ENCODE measurements at places on chromosomes 1 and 21.
A peak's percentile ranks its signal among the peaks of the same experiment; 100 is the strongest.

DNA sequence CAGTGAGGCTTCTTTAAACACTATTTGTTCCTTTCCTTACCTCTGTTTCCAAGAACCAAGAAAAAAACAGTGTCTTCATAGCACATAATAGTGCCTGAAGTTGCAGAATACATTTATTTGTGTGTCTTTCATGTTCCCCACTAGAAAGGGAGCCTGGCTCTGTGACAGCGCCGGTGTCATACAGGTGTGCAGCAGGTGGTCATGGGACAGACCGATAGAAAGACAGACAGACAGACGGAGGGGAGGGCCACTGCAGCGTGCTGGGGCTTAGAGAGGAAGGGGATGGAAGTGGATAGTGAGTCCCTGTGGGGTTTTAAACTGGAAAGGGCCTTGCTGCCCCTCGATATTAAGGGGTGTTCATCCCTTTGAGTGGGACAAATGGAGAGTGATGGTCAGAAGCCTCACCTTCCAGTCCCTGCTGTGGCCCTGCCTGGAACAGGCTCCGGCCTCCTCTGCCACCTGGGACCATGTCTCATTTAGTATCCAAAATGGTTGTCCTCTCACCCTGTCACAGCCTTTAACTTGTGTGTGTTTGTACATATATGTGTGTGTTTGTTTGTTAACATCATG lies 152.9 kb downstream of the PGBD5 start:
- no peak for DNase-seq

DNA sequence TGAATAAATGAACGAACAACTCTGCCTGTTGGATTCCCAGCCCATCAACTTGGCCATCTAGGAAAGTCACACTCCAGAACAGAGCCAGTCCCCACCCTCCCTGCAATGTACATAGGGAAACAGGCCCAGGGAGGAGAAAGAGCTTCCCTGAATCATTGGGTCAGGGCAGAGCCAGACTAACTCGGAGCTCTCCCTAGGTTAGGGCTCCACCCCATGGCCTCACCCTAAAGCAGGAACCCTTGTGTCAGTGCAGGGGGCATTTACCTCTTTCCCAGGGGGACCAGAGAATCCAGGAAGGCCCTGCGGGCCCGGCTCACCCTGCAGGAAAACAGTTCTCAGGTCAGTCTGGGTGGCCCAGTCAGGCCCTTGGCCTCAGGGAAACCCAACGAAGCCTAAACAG lies 11.6 kb downstream of the COL9A2 start:
- peak; percentile 30 for DNase-seq

- no peak for DNase-seq
These were observed 697 bp downstream of the PRDM16 start for GRCh38 chr1:3069491-3070308.

- DNase-seq = peak; percentile 17
These were observed 42.9 kb upstream of the TDRD10 start for GRCh38 chr1:154459080-154459479.

GRCh38 chr1:167488786-167489185 lies 29.5 kb downstream of the CD247 start:
- no peak for DNase-seq

- no peak for DNase-seq
These were observed 81.2 kb downstream of the TOMM20 start for GRCh38 chr1:235047331-235047871.

DNA sequence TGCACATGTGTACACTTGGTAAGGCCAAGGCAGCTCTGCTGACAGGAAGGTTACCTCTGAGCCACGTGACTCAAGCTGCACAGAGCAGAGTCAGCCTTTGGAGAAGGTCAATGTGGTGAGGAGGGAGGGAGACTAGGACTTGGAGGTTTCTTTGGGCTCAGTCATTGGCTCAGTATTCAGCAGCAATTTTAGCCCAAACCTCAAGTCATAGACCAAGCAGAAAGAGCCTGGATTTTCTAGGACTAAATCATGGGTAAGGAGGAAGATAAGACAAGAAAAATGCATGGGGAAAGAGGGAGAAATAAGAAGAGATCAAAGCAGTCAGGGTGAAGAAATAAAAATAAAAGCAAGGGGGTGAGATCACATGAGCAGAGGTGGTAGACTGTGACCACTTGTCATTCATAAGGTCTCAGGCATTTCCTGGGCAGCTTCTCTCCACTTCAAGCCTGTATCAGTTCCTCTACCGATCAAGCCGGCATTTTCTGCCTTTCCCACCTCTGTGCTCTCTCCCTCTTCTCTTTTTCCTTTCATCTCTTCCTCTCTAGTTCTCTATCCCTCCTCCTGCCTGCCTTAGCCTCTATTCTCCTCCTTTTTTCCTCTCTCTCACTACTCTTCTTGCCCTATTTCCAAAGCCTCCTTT lies 51.7 kb upstream of the DUSP10 start:
- DNase-seq = no peak

- DNase-seq = no peak
These were observed 81.0 kb upstream of the AKT3 start for GRCh38 chr1:243930822-243931671.

DNA sequence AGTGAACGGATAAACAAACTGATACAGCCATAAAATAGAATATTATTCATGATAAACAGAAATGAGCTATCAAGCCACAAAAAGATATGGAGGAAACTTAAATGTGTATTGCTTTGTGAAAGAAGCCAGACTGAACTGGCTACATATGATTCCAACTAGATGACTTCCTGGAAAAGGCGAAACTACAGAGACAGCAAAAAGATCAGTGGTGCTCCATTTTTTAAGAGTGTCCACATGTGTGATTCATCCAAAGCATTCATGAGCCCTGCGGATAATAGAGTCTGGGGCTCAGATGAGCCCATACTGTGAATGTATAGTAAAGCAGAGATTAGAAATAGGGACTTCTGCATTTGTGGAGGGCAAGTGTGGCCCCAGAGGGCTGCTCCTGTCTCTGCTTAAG lies 7.8 kb upstream of the TMEM222 start:
- no peak for DNase-seq

DNA sequence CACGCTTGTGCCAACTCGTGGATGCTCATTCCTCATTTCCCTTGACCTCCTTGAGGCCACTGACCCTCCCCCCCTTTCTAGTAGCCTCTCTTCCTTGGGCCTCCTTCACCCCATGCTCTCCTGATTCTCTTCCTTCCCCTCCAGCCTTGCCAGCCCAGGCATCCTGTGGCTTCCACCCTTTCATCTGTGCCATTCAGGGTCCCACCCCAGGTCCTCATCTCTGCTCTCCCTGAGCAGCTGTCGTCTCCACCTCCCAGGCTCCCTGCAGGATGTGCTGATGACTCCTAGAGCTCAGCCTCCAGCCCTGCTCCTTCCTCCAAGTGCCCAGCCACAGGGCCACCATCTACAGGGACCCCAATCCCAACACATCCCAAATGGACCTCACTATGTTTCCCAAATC lies 197.4 kb downstream of the GRIK3 start:
- no peak for DNase-seq

- DNase-seq = no peak
These were observed 91.3 kb downstream of the DENND1B start for GRCh38 chr1:197683895-197684553.

GRCh38 chr1:218616681-218617080 lies 271.5 kb downstream of the TGFB2 start:
- no peak for DNase-seq

- no peak for DNase-seq
These were observed 37.1 kb downstream of the CCN1 start for GRCh38 chr1:85617633-85618100.

GRCh38 chr1:17078991-17079868 lies 25.4 kb upstream of the SDHB start:
- DNase-seq = no peak

DNA sequence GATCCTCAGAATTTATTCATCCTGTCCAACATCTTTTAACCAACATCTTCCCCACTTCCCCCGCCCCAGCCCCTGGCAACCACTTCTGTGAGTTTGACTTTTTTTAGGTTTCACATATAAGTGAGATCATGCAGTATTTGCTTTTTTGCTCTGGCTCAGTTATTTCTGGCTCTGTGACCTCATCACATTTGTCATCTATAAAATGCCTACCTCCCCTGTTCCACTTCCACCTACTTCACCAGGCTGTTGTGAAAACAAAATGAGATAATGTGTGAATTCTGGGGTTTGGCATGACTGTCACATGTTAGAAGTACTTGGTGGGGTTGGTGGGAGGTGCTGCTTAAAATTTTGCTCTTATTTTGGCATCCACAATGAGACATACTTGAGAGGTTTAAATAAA lies 18.4 kb downstream of the HHAT start:
- DNase-seq = no peak

DNA sequence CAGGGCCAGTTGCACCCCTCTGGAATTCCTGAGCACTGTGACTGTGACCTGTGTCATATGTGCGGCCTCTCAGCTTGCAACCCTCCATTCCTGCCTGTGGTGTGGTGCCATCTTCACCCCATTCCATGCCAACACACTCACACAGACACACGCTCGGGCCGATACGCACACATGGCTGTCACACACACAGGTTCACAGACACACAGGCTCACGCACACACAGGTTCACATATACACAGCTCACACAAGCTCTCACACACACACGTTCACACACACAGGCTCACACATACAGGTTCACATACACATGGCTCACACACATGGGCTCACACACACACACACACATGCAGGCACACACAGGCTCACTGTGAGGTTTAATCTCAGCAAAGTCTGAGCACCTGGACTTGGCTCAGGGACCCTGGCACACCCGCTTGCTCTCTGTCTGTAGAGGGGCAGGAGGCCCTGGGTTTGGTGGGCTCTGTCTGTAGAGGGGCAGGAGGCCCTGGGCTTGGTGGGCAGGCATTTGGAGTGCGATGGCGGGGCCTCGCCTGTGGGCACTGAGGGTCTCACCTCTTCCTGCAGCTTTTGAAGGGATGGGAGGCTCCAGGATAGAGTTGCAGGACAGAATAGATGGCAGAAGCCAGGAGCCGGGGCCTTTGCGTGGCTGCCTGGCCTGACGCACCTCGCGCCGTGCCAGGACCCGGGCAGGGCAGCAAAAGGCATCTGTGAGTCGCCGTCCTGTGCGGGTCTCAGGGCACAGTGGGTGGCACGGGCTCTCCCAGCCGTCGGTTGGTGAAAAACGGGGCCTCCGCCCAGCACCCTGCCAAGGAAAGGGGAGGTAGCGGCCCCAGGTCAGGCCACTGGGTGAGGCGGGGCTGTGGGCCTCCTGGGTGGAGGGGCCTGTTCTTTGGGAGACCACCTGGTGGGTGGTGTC lies 17.1 kb downstream of the COL18A1 start:
- no peak for DNase-seq

DNA sequence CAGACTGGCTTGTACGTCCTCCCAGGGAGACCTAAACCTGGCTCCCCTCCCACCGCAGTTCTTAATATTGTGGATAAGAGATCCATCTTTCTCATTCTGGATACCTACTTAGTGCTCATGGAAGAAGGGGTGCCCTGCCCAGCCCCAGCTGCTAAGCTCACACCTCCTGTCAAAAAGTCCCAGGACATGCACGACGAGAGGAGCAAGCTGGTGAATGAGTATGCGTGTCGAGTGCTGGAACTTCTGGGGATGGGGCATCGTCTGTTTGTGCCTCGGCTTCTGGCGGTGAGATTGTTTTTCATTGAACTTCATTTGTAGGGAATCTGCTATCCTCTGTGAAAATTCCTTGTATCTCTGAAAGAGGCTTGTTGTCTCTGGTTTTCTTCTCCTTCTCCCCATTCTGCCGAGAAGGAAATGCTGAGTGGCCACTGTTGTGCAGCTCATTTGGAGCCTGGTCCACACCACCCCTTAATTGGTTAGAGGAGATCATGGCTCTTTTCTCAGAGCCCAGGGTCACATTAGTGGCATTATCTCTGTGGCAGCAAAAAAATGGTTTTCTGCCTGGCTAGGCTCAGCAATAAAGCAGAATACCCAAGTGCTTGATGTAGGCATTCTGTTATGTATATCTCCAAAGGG lies 199.4 kb upstream of the CACYBP start:
- DNase-seq = no peak

- no peak for DNase-seq
These were observed 220.6 kb downstream of the SLC45A1 start for GRCh38 chr1:8538502-8538901.

DNA sequence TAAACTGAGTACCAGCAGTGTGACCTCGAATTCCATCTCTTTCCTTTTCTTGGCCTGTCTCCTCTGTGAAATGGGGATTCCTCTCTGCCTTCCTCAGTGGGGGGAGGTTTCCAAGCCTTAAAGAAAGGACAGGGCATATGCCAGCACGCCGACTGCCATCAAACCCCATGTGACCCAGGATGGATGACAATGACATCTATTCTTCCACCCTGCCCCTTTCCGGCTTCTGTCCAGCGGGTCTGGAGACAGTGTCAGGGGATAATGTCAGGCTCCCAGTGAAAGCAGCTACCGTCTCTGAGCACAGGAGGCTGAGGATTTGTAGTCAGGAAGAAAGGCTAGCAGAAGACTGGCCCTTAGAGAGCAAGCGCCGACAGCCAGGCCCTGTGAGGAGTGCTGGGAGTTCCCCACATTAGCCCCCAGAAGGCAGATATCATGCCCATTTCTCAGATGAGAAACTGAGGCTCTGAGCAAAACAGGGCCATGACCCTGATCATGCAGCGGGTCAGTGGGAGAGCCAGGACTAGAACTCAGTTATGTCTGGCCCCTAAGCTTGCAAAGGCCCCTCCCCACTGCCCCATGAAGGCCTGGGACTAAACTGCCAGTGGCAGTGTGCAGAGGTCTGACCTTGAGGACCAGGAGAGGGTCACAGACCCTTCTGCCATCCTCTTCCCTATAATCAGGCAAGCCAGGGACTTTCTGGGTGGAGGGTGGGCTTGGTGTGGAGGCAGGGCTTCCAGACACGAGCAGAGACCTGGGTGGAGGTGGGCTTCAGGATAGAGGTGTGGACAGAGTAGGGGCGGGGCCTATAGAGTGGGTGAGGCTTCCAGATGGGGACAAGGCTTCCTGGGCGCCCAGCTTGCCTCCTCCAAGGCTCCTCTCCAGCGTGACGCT lies 30.1 kb downstream of the CDCA8 start:
- DNase-seq = no peak

GRCh38 chr1:4004635-4005430 lies 104.8 kb upstream of the C1orf174 start:
- no peak for DNase-seq

GRCh38 chr1:206895837-206896242 lies 1.4 kb upstream of the IL24 start:
- DNase-seq = peak; percentile 68

DNA sequence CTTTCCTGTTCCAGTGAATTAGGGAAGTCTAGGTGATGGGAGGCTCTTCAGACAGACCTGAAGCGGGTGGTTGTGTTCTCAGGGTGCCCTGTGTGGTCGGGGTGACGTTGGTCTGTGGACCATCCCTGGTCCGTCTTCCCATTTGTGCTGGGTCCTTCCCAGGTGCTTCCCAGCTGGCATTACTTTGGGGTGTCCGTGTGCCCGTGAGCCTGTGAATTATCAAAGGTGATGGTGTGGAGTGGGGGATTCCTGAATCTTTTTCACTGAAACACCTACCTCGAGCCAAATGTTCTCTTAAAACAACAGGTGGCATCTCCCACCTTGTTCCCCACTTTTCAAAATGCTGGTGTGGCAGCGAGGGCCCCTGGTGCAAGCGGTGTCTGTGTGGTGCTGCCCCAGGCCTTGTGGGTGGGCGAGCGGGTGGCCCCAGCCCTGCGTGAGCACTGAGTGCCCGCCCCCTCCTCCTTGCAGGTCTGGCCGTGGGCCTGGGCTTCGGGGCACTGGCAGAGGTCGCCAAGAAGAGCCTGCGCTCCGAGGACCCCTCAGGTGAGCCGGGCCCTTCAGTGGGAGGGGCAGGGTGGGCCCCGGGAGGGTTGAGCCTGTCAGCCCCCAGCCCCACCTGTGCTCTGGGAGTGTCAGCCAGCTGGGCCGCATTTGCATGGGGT lies 37.0 kb downstream of the COQ8A start:
- DNase-seq = no peak

GRCh38 chr1:50878434-50878833 lies 81.6 kb downstream of the FAF1 start:
- DNase-seq = no peak

GRCh38 chr21:34617753-34618339 lies 2.9 kb upstream of the RCAN1 start:
- DNase-seq = no peak

Measured in NCI-H446 (cell line).